ENCODE measurements at places on chromosomes 6 and 20. TPM values are rescaled to one million over a fixed set of nuclear protein-coding genes. Genes with fewer than 3 reads are reported as not detected.

Gene AAR2
- total RNA-seq = 37.8 TPM

GRCh38 chr20:13219327-13220193 lies 1.5 kb upstream of the ISM1 start:
- DNase-seq = no peak

DNA sequence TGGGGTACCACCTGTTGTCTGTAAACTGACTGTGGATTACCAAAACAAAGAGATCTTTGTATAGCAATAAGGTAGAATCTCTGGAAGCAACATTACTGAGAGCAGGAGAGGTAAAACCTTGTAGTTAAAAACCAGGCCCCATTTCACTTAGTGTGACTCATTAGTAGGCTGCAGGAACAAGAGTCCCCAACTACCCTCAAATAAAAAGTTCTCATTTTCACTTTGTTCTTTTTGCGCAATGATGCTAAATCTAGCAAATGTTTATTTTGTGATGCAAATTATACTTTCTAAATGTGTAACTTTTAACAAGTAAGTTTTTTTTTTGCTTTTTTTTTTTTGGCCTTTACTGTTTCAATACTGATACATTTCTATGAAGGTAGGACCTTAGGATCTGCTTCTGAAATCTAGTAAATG lies 67.1 kb downstream of the ESF1 start:
- no peak for DNase-seq

DNA sequence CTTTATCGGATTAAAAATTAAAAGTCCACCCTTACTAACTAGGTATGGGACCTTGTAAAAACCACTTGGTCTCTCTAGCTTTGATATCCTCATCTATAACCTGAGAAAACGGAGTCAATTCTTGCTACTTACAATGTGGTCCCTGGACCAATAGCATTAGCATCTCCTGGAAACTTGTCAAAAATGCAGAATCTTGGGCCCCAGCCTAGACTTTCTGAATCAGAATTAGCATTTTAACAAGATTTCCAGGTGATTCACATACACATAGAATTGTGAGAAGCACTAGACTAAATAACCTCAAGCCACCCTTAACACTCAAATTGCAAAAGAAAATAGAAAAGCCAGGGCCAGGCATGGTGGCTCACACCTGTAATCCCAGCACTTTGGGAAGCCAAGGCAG lies 96.6 kb downstream of the RNGTT start:
- DNase-seq = no peak

Gene RIPPLY2
- not detected for total RNA-seq

Gene COL9A3
- total RNA-seq = 22.4 TPM

GRCh38 chr6:129890701-129891100 lies 29.6 kb upstream of the TMEM244 start:
- no peak for DNase-seq

GRCh38 chr20:24733416-24733815 lies 215.7 kb upstream of the CST7 start:
- DNase-seq = no peak
